ENCODE measurements at places on chromosomes 16 and 17.

DNA sequence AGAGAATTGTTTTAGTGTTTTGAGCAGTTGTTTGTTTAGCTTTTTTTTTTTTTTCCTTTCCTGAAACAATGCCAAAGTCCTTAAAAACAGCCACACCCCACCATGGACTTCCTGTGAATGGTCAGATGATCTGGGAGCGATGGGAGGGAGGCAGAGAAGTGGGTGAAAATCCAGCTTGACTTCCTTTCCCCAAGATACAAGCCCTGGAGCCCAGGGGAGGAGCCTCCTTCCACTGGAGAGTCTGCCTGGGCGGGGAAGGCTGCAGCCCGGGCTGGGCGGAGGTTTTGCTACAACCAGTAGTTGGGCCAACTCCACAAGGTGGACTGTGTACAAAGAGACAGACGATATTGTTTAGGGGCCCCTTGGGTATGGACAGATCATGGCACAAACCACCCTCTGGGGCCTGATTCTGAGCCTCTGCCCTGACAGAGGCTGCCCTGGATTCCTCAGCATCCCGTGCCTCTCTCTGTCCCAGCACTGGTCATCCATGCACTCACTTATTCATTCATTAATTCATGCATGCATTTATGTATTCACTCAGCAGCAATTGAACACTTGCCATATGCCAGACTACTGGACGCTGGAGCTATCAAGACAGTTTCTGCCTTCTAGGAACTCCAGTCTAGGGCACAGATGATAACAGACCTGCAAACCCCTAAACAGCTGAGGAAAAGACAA is 29.8 kb downstream of the WSB1 start:
- DNase-seq, result peak; percentile 21

DNA sequence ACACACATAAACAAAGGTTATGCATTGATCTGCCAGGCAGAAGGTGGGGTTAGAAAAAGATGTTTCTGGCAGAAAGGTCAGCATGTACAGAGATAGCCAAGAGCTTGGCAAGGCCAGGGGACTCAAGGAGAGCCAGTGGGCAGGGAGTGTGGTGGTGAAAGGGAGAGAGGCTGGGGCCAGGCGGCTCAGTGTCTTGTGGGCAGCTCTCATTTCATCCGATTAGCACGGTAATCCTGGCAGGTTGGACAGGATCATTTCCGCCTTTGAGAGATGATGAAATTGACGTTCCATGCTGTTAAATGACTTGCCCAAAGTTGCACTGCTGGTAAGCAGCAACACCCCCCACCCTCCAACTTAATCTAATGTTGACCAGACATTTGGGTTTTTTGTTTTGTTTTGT is 3.6 kb downstream of the CHD9 start:
- DNase-seq, result no peak

GRCh38 chr17:27332047-27332393 is 38.1 kb downstream of the WSB1 start:
- DNase-seq, result no peak

DNA sequence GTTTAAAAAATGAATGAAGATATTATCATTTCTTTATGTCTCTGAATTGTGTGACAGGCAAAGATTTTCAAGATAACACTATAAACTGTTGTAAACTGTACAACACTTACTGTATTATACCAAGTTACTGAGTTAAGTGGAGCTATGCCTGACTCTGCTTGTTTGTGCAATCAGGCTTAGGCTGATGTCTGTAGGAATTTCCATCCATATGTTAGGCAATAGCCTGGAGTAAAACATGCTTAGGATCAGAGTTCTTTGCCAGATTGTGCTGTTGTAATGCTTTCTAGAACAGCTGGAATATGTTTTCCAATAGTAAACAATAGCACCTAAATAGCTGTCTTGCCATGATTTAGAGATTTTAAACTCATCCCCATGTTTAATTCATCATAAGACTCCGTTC is 1496.7 kb downstream of the CDH11 start:
- DNase-seq, result no peak

GRCh38 chr17:28910534-28910933 is 7.7 kb upstream of the DHRS13 start:
- no peak for DNase-seq

DNA sequence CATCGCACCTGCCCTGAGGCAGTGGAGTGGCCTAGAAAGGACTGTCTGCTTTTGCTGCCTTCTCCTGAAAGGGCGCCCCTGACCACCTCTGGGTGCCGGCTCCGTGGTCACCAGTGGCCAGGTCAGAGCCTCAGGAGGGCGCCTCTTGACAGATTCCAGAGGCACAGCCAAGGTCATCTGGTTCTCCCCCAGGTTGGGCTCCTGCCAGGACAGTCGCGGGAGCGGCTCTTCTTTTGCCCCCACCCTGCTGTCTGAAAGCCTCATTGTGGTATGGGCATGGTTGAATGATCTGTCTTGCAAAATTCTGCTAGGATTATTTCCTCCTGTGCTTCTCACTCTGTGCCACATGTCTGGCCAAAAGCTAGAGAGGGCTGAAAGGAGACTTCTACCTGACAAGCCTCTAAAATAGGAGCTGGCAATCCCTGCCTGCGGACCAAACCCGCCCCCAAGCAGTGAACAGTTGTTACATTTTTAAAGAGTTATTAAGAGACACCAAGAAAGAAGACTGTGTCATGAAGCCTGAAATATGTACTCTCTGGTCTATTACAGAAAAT is 82.8 kb downstream of the SNX29 start:
- DNase-seq, result no peak

- DNase-seq, result peak; percentile 69
These were observed 24.9 kb downstream of the SBK1 start for GRCh38 chr16:28317040-28317880.

- DNase-seq, result no peak
These were observed 72.5 kb downstream of the CDH13 start for GRCh38 chr16:82699260-82699659.

GRCh38 chr17:27559506-27560481 is 71.2 kb upstream of the LGALS9 start:
- peak; percentile 75 for DNase-seq

DNA sequence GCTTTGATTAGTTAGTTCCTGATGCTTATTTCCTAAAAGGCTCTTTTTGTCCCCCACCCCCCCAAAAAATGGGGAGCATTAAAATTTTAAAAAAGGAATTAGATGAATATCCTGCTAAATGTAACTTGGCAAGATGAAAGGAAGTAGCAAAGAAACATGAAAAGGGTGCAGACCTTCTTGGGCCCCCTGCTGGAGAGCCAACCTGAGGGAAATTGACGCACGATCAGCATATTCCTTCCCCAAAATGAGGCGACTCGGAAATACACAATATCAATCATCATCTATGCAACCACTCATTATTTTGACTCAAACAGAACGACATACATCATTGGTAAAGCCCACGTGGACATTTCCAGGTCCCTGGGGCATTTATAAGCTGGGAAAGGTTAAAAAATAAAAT is 59.7 kb downstream of the GRIN2A start:
- no peak for DNase-seq

GRCh38 chr16:8589900-8590688 is at the start of gene TMEM114:
Gene TMEM114, minus strand, starts transcription at chr16:8590511. Its CDS starts 673 bp downstream, at chr16:8589838.
- no peak for DNase-seq

- DNase-seq, result no peak
These were observed 58.4 kb upstream of the MARCHF10 start for GRCh38 chr17:62866471-62866870.

DNA sequence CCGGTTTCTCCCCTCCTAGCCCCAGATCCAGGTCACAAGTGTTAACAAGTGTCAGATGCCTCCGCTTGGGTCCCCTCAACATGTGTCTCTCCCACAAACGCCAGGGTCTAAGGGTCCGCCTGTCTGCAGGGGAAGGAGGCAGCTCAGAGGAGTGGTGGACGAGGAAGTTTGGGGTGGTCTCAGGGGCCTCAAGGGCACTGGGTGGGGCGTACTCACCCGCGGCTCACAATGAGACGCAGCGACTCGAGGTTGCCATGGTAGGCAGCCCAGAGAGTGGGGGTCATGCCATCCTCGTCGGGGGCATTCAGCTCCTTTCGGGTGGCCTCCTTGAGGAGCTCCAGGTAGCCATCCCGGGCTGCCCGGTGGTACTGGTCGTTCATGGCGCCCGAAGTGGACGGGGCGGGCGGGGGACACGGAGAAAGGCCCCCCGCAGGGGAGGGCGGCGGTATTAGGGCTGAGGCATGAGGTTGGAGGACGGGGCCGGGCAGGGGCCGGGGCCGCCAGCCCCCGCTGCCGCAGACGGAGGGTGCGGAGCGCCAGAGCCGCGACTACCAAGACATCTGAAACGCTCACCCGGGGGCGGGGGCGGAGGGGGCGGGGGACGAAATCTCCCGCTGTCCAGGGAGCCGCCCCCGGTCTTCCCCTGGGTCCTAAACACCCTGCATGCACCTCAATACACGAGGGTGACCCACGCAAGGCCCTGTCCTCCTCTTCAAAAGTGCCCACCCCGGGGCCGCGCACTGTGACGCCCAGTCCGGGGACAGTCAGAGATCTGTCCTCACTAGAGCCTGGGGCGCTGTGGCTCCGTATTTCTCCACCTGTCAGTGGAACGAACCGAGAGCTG is at the start of gene USH1G:
Gene USH1G (minus strand): TSS at position 562 of the 844 bp plus-strand sequence. CDS start 182 bp downstream, at position 380.
- DNase-seq, result peak; percentile 93

- no peak for DNase-seq
These were observed 9.2 kb upstream of the TNFRSF13B start for GRCh38 chr17:16980813-16981731.

- DNase-seq, result no peak
These were observed 5.7 kb upstream of the TOB1 start for GRCh38 chr17:50871898-50872297.

DNA sequence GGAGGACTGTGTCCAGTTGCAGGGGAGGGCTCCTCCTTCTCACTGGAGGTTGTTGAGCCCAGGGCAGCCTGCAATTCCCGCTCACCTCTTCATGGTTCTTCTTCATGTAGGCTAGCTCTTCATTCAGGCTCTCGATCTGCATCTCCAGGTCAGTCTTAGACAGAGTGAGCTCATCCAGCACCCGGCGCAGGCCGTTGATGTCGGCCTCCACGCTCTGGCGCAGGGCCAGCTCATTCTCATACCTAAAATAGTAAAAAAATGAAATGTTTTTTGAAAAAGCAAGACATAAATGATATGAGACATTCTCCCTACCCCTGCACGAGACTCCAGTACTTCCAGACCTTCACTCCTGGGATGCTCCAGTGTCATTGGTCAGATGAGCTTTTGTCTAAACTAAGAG is 2.2 kb downstream of the KRT13 start:
- DNase-seq, result no peak

GRCh38 chr16:56849690-56850680 is 15.0 kb upstream of the SLC12A3 start:
- DNase-seq, result no peak

DNA sequence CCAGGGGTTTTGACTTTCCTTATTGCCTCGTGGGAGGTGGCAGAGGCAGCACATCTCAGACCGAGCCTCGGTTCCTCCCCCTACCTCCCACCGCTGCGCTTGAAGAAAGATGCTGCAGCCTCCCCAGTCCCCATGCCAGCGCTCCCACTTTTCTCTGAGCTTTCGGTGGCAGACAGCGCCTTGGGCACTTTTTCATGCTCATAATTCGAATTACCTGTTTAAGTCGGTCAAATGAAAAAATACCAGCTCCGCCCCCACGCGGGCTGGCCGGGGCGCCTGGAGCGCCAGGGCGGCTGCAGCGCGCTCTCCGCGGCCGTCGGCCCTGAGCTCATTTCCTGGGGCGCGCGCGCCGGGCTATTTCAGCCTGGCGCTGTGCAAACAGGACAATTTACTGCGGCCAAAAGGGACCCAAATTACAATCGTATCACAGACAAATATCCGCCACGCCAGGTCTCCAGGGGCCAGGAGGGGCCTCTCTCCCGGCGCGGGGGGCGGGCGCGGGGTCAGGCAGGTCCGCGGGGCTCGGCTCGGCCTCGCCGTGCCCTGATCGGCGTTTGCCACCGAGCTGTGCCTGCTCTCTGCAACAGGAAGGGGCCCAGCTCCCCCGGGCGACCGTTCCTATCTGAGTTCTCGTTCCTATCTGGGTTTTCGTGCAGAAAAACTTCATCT is 45.0 kb downstream of the SOST start:
- peak; percentile 70 for DNase-seq

DNA sequence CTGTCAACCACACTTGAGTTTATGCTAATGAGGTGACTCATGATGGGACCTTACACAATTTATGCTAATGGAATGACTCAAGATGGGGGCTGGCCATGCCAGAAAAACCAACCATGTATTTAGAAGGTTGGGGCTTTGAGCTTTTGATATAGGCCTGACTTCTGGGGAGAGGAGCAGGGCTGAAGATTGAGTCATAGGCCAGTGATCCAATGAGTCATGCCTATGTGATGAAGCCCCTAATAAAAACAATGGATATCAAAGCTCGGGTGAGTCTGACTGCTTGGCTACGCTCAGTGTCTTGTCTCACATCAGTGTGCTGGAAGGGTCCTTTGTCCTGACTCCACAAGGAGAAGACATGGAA is 7.3 kb downstream of the MFSD6L start:
- DNase-seq, result no peak

GRCh38 chr17:66437476-66438026 is 135.1 kb downstream of the PRKCA start:
- DNase-seq, result no peak

- DNase-seq, result no peak
These were observed 20.4 kb downstream of the CDH3 start for GRCh38 chr16:68665501-68665900.

- DNase-seq, result no peak
These were observed 9.8 kb downstream of the ASPSCR1 start for GRCh38 chr17:81987161-81987770.

DNA sequence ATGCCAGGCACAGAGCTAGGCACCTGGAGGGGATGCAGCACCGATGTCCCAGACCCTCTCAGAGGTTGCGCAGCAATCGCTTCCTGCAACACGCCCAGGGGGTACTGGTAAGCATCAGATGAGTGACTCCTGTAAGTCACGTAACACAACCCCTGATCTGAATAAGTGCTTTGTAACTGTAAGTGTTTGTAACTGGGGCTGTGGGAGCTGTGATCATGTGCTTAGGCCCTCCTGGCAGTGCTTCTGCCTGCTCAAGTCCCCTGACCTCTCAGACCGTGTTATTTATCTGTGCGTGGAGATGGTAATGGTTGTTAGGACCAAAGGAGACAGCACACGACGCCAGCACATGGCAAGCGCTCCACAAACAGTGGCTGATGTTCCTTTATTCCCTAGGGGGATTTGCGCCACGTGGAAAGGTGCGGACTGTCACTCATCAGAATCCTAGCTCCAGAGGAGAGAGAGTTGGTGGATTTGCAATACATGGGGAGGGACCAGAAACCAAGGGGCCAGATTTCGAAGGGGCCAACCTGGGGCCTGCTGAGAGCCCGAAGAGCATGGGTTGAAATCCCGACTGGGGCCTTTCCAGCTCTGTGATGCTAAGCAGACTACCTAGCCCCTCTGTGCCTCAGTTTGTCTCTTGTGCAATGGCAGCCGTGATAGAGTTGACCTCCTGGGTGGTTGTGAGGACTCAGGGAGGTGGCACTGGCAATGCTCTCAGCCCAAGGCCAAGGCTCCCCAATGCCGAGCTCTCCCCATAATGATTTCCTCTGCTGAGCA is 151.8 kb downstream of the IRF8 start:
- no peak for DNase-seq

GRCh38 chr17:12737740-12738469 is 51.4 kb upstream of the ARHGAP44 start:
- DNase-seq, result no peak

GRCh38 chr16:56993204-56993603 is 3.8 kb downstream of the NLRC5 start:
- DNase-seq, result no peak

- peak; percentile 42 for DNase-seq
These were observed 35.5 kb downstream of the UBN1 start for GRCh38 chr16:4882633-4883285.

GRCh38 chr16:75208242-75208825 is 1.4 kb upstream of the CTRB2 start:
- no peak for DNase-seq
